Vagina (tissue), 2 donors: ENCODE measurements at places on chromosomes 3 and 15. TPM values are rescaled to one million over a fixed set of nuclear protein-coding genes. Genes with fewer than 3 reads are reported as not detected.

GRCh38 chr3:127389420-127389819 lies 101.6 kb upstream of the PRR20G start:
- no peaks in the 10 kb centered on the region for H3K36me3 ChIP-seq
- H3K27me3 ChIP-seq = no peaks in the 10 kb centered on the region
- no peak for DNase-seq
- H3K4me3 ChIP-seq = no peak overlapping the region
- H3K4me1 ChIP-seq = no peaks in the 10 kb centered on the region

DNA sequence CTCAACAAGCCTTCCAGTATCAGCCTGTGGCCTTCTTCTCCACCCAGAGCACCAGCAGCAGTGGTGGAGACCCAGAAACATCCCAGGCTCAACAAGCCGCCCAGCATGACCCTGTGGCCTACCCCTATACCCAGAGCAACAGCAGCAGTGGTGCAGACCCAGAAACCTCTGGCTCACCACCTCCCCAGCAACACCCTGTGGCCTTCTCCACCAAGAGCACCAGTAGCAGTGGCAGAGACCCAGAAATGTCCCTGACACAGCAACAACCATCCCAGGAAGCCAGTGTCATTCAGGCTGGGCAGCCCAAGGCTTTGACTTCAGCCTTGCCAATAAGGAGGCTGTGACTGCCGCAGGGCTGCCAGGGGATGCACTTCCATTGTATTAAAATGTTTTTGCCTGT lies 16.3 kb upstream of the EMC3 start:
- no peak overlapping the region for H3K27ac ChIP-seq
- DNase-seq = peak; percentile 62
- H3K36me3 ChIP-seq = no peaks in the 10 kb centered on the region
- no peaks in the 10 kb centered on the region for H3K27me3 ChIP-seq
- H3K4me3 ChIP-seq = no peak overlapping the region

GRCh38 chr15:54815556-54815955 lies 381.2 kb downstream of the RSL24D1 start:
- H3K36me3 ChIP-seq = no peaks in the 10 kb centered on the region
- H3K4me3 ChIP-seq = no peak overlapping the region

- H3K4me3 ChIP-seq = no peak overlapping the region
- no peak for DNase-seq
- H3K27ac ChIP-seq = no peak overlapping the region
- no peaks in the 10 kb centered on the region for H3K36me3 ChIP-seq
Observed at GRCh38 chr15:62877276-62877857, 165.2 kb upstream of the TPM1 start.

DNA sequence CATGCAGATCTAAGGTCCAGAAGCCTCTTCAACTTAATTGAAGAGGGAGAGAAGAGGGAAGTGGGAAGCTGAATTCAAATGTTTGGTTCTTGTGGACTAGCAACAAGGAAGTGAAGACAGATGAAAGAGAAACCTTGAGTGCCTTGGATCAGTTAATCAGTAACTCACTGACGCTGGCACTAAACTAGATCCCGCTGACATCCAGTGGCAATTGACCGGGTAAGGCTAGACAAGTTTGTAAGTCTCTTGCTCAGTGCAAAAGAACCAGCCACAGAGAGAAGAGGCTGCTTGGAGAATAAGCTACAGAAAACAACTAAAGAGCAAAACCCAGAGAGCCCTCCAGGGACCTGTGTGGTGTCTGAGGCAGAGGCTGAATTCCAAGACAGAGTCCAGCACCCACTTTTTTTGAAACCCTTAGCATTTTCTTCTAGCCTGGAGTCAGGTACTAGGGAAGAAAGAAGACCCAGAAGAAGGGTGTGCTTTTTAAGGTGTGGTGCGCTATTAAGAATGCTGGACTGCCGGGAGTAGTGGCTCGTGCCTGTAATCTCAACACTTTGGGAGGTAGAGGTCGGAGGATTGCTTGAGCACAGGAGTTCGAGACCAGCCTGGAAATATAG lies 6.9 kb downstream of the PLCH1 start:
- H3K27me3 ChIP-seq = no peaks in the 10 kb centered on the region
- H3K4me1 ChIP-seq = no peaks in the 10 kb centered on the region
- DNase-seq = no peak
- H3K36me3 ChIP-seq = no peaks in the 10 kb centered on the region
- H3K27ac ChIP-seq = no peak overlapping the region
- no peak overlapping the region for H3K4me3 ChIP-seq

GRCh38 chr15:71945012-71945411 lies 134.7 kb downstream of the NR2E3 start:
- no peak overlapping the region for H3K4me3 ChIP-seq
- H3K4me1 ChIP-seq = no peaks in the 10 kb centered on the region
- DNase-seq = no peak
- H3K27ac ChIP-seq = no peak overlapping the region
- no peaks in the 10 kb centered on the region for H3K27me3 ChIP-seq

GRCh38 chr15:86278586-86278985 lies 198.9 kb downstream of the AGBL1 start:
- H3K27ac ChIP-seq = no peak overlapping the region
- H3K27me3 ChIP-seq = no peaks in the 10 kb centered on the region
- no peaks in the 10 kb centered on the region for H3K4me1 ChIP-seq
- no peak for DNase-seq

DNA sequence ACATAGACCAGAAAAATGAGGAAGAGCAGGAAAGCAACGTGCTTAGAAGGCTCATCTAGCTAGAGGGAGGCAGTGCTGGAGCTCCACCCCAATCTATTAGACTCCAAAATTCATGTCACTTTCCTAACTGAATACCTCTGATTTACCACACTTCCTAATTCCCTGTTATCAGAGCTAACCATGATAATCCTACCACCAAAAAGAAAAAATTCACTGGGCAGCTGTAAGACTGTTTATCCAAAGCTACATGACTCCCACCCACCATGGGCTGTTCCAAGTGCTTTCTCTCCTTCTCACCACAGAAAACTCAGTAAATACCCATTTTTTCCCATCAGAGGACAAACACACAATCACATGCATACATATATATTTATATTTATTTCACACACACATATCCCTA lies 479.5 kb upstream of the WNT5A start:
- H3K27me3 ChIP-seq = no peaks in the 10 kb centered on the region
- no peak overlapping the region for H3K4me3 ChIP-seq
- DNase-seq = no peak
- no peaks in the 10 kb centered on the region for H3K4me1 ChIP-seq

- H3K4me3 ChIP-seq = no peak overlapping the region
- no peaks in the 10 kb centered on the region for H3K36me3 ChIP-seq
- H3K4me1 ChIP-seq = no peaks in the 10 kb centered on the region
Observed at GRCh38 chr15:39404767-39405181, 176.1 kb upstream of the THBS1 start.

- H3K27ac ChIP-seq = no peak overlapping the region
- no peak for DNase-seq
- H3K27me3 ChIP-seq = no peaks in the 10 kb centered on the region
- H3K4me1 ChIP-seq = peaks cover 10% of the 10 kb centered on the region
- H3K4me3 ChIP-seq = no peak overlapping the region
Observed at GRCh38 chr15:68213991-68214837, 9.1 kb upstream of the CALML4 start.

DNA sequence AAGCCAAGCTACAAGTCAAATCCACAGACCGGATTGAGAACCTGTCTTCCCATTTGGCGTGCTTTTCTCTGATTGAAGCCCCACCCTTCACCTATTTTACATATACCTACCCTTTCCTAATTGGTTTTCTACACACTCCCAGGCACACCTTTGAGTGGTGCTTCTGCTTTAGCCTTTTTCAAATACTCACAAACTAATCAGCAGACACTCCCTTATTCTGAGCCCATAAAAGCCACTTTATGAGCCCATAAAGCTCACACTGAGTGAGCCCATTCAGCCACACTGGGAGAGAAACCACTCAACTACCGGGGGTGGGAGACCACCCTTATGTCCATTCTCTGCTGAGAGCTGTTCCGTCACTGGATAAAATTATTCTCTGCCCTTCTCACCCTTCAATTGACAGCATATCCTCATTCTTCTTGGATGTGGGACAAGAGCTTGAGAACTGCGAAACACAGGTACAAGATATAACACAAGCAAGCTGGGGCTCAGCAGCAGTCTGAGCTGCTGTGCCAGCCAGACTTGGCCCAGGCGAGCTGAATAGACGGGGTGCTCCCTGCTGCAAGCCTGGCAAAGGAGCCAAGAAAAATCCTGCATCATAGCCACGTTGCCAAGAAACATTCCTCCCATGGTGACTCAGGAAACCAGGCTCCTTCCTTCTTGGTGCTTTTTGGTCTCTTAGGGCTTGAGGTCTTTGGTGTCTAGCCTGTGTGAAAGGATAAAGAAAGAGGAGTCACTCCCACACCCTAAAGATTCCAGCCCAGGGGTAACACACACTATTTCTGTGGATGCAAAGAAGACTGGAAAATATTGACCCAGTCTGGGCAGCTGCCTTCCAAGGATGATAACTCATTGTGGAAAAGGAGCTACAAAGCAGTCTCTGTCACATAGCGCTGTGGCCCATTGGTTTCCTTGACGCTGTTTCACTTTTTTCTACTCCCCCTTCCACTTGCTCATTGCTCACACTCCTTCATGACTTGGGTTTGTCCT lies 609.7 kb downstream of the MCTP2 start:
- H3K4me1 ChIP-seq = no peaks in the 10 kb centered on the region
- no peaks in the 10 kb centered on the region for H3K27me3 ChIP-seq
- no peaks in the 10 kb centered on the region for H3K36me3 ChIP-seq
- H3K27ac ChIP-seq = no peak overlapping the region
- no peak overlapping the region for H3K4me3 ChIP-seq
- DNase-seq = no peak

GRCh38 chr15:71559098-71559497 lies 251.3 kb upstream of the NR2E3 start:
- DNase-seq = no peak
- no peaks in the 10 kb centered on the region for H3K36me3 ChIP-seq
- H3K27me3 ChIP-seq = no peaks in the 10 kb centered on the region
- H3K27ac ChIP-seq = peak overlapping the region; percentile 12
- H3K4me3 ChIP-seq = no peak overlapping the region
- peaks cover 7% of the 10 kb centered on the region for H3K4me1 ChIP-seq

GRCh38 chr3:191360620-191361019 lies 30.3 kb upstream of the UTS2B start:
- DNase-seq = no peak
- peaks cover 16% of the 10 kb centered on the region for H3K4me1 ChIP-seq
- H3K36me3 ChIP-seq = no peaks in the 10 kb centered on the region
- H3K27ac ChIP-seq = no peak overlapping the region

GRCh38 chr3:14594234-14594633 lies 54.1 kb upstream of the GRIP2 start:
- H3K4me3 ChIP-seq = no peak overlapping the region
- no peaks in the 10 kb centered on the region for H3K36me3 ChIP-seq
- H3K27me3 ChIP-seq = no peaks in the 10 kb centered on the region
- DNase-seq = no peak

DNA sequence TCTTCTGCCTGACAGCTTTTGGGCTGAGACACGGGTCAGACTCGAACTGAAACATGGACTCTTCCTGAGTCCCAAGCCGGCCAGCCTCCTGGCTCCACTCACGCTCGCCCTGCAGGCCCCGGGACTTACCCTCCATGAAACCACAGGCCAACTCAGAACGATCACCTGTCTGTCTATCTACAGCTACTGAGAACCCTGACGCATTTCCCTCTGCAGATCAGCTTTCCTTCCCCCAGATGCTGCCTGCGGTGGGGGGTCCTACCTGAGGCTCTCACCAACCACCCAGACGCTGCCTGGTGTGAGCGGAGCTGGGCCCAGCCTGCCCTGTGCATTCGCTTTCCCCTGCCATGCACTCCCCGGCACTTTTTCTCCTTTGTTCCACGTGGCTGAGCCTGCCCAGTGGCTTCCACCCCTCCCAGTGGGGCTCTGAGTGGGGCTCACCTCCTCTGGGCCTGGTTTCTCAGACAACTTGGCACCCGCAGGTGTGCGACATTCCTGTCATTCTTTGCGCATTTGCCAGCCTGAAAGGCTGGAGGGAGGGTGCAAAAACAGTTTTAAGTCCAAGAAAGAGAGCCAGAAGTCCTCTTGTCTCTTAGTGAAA lies 60.2 kb downstream of the PLXNA1 start:
- H3K27ac ChIP-seq = no peak overlapping the region
- H3K36me3 ChIP-seq = no peaks in the 10 kb centered on the region
- H3K4me3 ChIP-seq = no peak overlapping the region
- DNase-seq = no peak
- peaks cover 5% of the 10 kb centered on the region for H3K4me1 ChIP-seq
- no peaks in the 10 kb centered on the region for H3K27me3 ChIP-seq

GRCh38 chr3:157235291-157235690 lies 75.3 kb upstream of the CCNL1 start:
- H3K4me1 ChIP-seq = no peaks in the 10 kb centered on the region
- H3K36me3 ChIP-seq = no peaks in the 10 kb centered on the region
- no peak for DNase-seq

DNA sequence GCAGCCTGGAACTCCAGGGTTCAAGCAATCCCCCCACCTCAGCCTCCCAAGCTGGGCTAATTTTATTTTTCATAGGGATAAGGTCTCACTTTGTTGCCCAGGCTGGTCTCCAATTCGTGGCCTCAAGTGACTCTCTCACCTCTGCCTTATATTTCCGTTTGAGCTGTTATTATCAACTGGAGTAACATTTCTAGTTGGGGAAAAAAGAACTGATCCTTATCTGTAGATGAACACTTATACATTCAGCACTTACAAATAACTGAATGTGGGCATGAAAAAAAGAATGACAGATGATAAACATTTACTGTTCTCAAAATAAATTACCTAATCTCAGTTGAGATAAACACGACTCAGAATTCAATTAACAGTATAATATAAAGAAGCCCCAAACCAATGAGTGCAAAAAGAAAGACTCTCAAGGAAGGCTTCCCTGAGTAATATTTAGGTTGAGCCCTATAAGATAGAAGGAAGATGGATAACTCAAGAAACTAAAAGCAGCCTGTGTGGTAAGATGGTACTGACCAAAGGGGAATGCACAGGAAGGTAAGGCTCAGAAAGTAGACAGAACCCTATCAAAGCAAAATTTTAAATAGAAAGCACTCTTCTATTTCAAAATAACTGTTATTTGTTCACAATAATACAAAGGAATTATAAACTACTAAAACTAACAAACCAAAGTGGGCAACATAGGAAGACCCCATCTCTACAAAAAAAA lies 11.8 kb downstream of the UBE3A start:
- no peak overlapping the region for H3K27ac ChIP-seq
- H3K4me1 ChIP-seq = peaks cover 66% of the 10 kb centered on the region
- H3K27me3 ChIP-seq = no peaks in the 10 kb centered on the region
- no peak for DNase-seq

GRCh38 chr15:81388436-81388770 lies 14.4 kb upstream of the TMC3 start:
- peak overlapping the region; percentile 37 for H3K27ac ChIP-seq
- peaks cover 9% of the 10 kb centered on the region for H3K4me1 ChIP-seq
- no peaks in the 10 kb centered on the region for H3K36me3 ChIP-seq

GRCh38 chr3:43647331-43648166 lies 25.7 kb upstream of the ANO10 start:
- DNase-seq = no peak
- no peaks in the 10 kb centered on the region for H3K4me1 ChIP-seq
- no peak overlapping the region for H3K27ac ChIP-seq
- no peak overlapping the region for H3K4me3 ChIP-seq
- H3K27me3 ChIP-seq = no peaks in the 10 kb centered on the region

The SERINC4 gene
- total RNA-seq = not detected

The NR1I2 gene
- total RNA-seq = not detected

The PLSCR2 gene
- not detected for total RNA-seq

The POLQ gene
- 2.5 TPM for total RNA-seq

The BBS4 gene
- 37.1 TPM for total RNA-seq

The OIP5 gene
- total RNA-seq = not detected

The RHCG gene
- 1,938 TPM for total RNA-seq

The IGSF10 gene
- total RNA-seq = 0.49 TPM

The MRPS22 gene
- 45.7 TPM for total RNA-seq

The WNT7A gene
- not detected for total RNA-seq
